ENCODE measurements at places on chromosomes 3 and 15.
A peak's percentile ranks its signal among the peaks of the same experiment; 100 is the strongest.

- no peak for DNase-seq
Measured at GRCh38 chr15:22916606-22917350, 63.4 kb downstream of the CYFIP1 start.

GRCh38 chr15:90171623-90172022 lies 29.5 kb upstream of the SEMA4B start:
- no peak for DNase-seq

DNA sequence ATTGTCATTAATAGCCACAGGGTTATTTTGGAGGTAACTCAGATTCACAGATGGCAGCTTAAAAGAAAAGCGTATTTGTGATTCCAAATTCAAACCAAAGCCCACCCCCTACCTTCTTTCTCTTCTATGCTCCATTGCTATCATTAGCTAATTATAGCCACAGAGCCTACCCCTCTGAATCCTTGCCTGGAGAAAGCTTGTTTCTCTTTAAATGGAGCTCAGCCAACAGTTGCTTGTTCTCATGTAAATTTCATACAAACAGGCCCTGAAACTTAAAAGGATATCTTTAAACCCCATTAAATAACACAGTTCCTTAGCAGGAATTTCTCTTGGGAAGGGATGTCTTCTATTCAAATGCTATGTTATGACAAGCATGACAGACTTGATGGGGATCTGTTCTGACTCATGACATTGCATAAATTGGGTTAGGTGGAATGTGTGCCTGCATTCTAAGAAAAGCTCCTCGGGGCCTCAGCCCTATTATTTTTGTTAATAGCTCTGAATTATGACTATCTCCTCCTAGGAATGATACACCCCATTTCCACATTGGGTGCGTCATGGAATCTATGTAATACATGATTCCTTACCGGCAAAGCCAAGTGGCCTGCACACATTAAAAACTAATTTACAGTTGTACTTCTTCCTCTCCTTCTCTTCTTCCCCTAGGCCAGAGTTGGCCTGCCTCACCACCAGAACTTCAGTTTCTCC lies 265.8 kb downstream of the TAFA4 start:
- peak; percentile 1 for DNase-seq

DNA sequence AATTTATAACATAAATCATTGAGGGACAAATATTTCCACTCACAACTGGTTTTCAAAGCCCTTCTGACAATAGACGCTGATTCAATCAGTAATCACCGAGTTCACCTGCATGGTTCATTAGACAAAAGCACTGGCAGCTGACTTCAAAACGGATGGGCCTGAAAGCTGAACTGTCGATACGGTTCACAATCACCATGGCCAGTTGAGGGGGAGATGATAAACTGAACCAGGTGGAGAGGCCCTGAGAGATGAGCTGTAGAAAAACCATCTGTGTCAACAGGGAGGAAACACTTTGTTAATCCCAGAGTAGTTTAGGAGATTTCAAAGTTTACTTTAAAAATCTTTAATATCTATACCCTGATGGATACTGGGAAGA lies 75.0 kb downstream of the PEX5L start:
- no peak for DNase-seq

GRCh38 chr3:197300361-197300760 lies 1.9 kb upstream of the DLG1 start:
- no peak for DNase-seq

- no peak for DNase-seq
Measured at GRCh38 chr3:126442856-126443242, 32.8 kb downstream of the ZXDC start.

DNA sequence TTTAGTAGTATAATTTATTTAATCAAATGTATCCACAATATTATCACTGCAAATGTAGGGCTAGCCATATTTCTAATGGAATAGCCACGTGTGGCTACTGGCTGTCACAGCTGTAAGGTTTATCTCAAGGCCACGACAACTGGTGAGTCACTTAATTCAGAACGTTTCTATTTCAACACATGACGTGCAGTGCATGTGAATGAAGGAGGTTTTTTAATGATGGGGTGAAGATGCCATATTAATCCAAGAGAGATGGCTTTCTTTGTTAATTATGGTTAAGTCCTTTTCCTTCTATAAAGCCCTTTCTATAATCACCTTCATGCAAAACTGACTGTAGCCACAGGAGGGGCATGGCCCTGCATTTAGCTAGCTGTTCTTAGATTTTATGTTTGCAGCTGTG lies 212.0 kb downstream of the FEZF2 start:
- no peak for DNase-seq

GRCh38 chr15:66923438-66923881 lies 141.9 kb upstream of the SMAD3 start:
- DNase-seq = no peak

- no peak for DNase-seq
Measured at GRCh38 chr3:13424141-13424844, 4.2 kb upstream of the NUP210 start.

GRCh38 chr3:75781079-75781745 lies 4.1 kb downstream of the ZNF717 start:
- DNase-seq = no peak

- no peak for DNase-seq
Measured at GRCh38 chr15:95132774-95133173, 901.4 kb downstream of the MCTP2 start.

DNA sequence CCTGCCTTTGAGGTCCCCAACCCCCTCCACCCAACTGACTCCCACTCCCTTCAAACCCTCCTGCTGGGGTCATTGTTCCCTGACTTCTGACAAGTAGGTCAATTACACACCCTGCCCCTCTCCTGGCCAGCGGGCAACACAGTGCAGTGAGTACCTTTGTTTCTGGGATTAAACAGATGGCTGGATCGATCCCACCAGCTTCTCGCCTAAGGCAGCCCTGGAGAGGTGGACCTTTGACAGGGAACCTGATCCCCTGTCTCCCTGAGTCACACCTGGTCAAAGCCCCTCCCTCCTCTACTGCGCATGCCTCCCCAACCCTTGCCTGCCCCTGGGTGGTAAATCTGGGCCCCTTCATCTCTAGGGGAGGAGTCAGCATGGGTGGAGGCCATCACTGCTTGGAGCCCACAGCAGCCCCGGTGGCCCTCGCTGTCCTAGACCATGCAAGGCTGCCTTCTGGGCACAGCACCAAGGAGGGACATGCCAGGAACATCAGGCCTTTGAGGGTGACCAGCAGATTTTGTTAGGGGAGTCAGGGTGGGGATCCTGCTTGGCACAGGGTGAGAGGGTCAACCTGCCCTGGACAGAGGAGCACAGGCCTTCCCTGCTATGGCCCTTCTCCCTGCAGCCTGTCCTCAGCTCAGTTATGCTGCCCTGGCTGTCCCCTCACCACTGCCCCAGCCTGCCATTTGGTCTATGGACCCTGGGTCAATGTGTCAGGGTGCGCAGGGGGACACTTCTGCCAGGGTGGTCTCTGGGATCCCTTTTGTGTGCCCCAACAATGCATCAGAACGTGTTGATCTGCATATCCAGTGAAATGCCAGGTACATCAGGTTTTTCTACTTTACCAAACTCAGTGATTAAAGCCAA lies 9.8 kb upstream of the PRR23E start:
- no peak for DNase-seq

- DNase-seq = no peak
Measured at GRCh38 chr3:3734881-3735280, 64.3 kb upstream of the LRRN1 start.

- DNase-seq = no peak
Measured at GRCh38 chr3:52452570-52453221, 1.1 kb downstream of the TNNC1 start.

DNA sequence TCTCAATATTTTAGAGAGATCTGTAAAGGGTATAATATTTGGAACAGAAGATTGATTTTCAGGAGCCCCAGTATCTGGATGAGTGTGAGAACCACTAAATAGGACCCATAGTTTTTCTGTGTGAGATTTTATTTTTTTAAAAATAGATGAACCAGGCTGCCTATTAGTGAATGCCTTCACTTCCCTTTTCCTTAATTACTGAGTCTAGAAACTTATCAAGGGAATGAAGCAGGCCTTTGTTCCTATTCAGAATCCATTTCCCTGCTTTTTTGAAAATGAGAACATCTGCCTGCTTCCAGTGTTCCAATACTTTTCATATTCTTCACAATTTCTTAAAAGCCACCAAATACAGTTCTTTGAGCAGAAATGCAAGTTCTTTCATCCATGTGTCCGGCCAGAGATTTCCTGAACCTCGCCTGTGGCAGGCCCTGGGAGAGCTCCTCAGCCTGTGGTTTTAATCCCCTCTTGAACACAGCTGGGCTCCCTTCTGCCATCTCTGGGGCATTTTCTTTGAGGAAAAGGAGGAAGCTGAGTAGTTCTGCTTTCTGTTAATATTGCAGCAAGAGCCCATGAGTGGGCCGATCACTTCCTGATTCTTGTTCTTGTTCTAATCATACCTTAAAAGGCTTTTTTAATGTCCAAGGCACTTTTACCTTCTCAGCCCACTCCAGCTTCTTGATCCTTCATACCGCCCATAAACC lies 4.7 kb downstream of the EHD4 start:
- DNase-seq = no peak

- no peak for DNase-seq
Measured at GRCh38 chr15:39239562-39239961, 341.3 kb upstream of the THBS1 start.

GRCh38 chr15:73550190-73550589 lies 83.0 kb downstream of the NPTN start:
- no peak for DNase-seq

DNA sequence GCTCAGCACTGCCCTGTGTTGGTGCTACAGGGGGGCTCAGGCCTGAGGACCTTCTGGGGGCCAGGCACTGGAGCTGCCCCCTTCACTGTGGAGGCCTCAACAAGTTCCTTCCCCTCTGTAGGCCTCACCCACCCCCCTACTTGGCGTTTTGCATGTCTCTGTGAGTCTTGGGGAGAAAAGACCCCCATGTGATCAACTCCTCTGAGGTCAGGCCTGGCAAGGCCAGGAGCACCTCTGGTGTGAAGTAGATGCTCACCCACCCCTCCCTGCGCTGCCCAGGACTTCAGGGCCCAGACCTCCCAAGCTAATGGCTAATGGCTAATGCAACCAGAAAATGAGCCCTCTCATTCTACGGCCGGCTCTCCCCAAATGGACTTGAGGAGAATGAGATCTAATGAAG lies 34.2 kb upstream of the CHRNB4 start:
- no peak for DNase-seq

- DNase-seq = no peak
Measured at GRCh38 chr15:100043068-100043641, 298.6 kb downstream of the ADAMTS17 start.

DNA sequence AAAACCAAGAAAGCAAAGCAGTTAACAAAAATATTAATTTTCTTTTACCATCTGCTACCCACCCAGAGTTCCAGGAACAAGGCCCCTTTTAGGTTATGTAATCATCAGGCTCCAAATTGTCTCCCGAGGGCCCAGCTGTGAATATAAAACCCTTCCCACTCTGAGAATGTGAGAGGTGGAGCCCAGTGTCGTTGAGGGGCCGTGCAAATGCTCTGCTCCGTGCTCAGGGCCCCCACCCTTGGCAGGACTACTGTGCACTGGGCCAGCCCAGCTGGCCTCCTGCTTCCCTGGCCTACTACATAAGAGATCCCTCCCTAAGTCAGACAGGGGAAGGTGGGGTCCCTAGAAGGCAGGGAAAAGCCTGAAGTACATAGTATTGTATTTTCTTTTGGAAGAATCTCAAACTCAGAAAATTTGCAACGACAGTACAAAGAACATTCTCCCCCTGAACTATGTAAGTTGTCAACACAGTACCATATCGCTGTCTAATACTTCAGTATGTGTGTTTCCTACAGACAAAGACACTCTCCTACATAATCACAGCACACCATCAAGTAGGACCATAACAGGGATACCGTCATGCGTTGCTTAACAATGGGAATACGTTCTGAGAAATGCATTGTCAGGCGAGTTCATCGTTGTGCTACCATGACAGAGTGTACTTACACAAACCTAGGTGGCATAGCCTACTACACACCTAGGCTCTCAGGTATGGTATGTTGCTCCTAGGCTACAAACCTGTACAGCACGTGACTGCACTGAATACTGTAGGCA lies 4.4 kb upstream of the CLEC3B start:
- DNase-seq = no peak

GRCh38 chr3:112132975-112133448 lies at the start of gene GCSAM:
Gene GCSAM, minus strand, starts transcription at chr3:112133248. Its CDS starts 128 bp downstream, at chr3:112133120.
- DNase-seq = no peak

- DNase-seq = no peak
Measured at GRCh38 chr3:77536038-77536775, 496.3 kb downstream of the ROBO2 start.

DNA sequence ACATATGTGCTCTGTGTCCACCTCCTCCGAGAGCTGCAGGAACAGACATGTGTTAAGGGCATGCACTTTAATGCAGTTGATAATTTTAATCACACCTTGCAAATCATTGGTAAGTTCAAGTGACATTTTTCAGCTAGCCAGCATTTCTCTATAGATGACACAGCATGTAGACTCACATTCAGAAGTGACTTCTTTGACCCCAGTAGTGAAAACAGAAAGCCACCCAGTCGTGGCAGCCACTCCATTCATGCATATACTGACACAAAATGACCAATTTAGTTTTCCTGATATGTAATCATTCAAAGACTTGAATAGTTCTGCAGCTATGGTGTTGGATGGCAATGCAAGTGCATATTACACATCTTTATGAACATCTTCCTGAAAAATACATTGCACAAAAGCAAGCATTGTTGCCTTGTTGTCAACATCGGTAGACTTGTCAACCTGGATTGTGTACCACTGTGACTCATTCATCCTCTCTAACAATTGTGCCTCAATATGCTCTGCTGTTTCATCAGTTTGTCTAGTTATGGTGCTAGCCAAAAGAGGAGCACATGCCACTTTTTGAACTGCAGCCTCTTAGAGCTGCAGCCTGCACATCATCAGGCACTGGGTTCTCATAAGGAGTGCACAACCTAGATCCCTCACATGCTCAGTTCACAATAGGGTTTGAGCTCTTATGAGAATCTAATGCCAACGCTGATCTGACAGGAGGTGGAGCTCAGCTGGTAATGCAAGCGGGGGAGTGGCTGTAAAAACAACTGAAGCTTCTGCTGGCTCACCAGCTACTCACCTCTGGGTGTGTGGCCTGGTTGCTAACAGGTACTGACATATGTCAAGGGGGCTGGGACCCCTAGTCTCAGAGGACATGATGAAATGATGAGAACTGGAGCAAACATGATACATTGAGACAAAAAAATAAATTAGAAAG lies 622.0 kb downstream of the PYDC2 start:
- no peak for DNase-seq

DNA sequence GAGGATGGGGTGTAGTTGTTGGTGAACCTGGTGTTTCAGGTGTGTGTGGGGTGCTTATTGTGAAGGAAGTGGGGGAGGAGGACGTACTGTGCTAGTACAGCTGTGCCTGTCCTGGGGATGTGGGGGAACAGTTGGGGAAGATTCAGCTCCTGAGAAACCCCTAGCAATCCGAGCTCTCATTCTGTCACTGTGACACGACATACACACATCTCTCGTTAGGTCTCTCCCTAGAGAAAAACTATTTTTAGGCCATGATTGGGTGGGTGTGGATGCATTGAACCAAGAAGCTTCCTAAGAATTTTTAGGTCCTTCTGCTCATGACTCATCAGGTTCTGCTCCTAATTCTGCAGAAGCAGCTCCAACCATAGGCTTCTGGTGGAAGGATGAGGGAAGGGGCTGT lies 54.3 kb downstream of the SLC30A4 start:
- DNase-seq = no peak

- no peak for DNase-seq
Measured at GRCh38 chr3:55500555-55501330, 13.6 kb upstream of the WNT5A start.

- no peak for DNase-seq
Measured at GRCh38 chr3:136385457-136385856, 135.3 kb downstream of the PCCB start.
